ENCODE measurements at places on chromosomes 12 and 14.

- DNase-seq: no peak
Measured at GRCh38 chr14:97490521-97491070, 693.4 kb downstream of the VRK1 start.

- no peak for DNase-seq
Measured at GRCh38 chr14:94925416-94926173, 155.7 kb upstream of the GSC start.

GRCh38 chr14:23916446-23916845 lies 37.1 kb upstream of the DHRS4 start:
- DNase-seq: no peak

GRCh38 chr12:103897316-103897715 lies 32.9 kb upstream of the HSP90B1 start:
- DNase-seq: no peak

DNA sequence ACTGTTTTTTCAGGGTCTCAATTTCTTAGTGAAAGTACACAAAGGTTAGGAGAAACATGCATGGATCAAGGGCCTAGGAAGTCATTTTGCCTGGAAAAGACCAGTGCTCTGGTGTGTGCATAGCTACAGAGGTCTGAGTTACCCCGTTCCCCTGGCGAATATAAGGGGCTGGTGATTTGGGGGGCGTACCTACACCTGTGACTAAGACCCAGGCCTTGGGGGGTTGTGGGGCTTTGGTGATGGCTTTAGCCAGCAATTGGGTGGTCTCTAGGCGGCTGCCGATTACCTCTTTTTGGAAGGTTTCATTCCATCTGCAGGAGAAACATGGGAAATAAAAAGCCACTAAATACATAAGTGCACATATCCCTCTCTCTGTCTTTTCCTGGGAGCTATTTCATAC lies 1.1 kb downstream of the SDR39U1 start:
- no peak for DNase-seq

GRCh38 chr12:52644078-52644415 lies 8.0 kb downstream of the KRT2 start:
- no peak for DNase-seq

- DNase-seq: no peak
Measured at GRCh38 chr14:64061706-64062105, 208.9 kb downstream of the SYNE2 start.

DNA sequence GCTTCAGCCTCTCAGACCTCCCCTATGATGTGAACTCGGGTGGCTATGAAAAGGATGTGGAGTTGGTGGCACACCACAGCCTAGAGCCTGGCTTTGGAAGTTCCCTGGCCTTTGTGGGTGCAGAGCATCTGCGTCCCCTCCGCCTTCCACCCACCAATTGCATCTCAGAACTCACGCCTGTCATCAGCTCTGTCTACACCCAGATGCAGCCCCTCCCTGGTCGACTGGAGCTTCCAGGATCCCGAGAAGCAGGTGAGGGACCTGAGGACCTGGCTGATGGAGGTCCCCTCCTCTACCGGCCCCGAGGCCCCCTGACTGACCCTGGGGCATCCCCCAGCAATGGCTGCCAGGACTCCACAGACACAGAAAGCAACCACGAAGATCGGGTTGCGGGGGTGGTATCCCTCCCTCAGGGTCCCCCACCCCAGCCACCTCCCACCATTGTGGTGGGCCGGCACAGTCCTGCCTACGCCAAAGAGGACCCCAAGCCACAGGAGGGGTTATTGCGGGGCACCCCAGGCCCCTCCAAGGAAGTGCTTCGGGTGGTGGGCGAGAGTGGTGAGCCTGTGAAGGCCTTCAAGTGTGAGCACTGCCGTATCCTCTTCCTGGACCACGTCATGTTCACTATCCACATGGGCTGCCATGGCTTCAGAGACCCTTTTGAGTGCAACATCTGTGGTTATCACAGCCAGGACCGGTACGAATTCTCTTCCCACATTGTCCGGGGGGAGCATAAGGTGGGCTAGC lies 7.0 kb upstream of the RPS26 start:
- no peak for DNase-seq

DNA sequence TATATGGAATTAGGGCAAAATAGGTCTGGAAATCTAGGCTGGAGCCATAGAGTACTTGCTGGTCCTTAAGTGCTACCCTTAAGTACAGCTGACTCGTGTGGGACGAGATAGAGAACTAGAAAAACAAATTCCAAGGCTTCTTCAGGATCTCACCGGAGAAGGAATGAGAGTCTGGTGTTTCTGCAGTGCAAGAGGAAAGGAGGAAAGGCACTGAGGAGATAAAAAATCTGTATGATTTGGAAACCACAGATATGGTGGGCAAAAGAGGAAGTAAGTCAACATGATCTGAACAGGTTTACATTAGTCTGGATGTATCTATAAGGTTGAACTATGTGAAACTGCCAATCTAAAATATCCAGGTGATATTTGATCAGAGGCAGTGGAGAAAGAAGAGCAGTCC lies 134.4 kb upstream of the SOX5 start:
- DNase-seq: no peak

DNA sequence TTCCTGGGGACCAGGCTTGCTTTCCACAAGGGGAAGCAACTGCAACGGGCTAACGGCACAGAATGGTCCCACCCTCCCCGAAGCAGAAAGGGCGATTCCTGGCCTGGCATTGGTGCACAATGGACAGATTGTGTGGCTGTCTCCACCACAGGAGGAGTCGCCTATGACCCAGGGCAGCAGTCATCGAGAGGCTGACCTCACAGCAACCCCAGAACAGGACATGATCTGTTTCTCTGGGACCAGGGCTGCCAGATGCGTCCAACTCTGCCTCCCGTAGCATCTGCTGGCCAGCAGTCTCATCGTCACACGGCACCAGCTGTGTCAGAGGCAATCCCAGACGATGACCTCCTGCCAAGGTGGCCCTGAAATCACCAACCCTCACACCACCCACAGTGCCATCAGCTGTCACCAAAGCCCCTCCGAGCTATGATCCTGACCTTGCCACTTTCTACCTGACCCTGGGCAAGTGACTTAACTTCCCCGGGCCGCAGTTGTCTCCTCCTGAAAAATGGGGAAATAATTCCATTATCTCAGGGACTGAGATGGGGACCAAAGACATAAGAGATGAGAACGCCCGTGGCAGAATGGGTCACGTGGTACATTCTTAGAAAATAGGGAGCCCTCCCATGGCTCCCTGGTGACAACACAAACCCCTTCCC lies 86.7 kb downstream of the CHGA start:
- DNase-seq: no peak

DNA sequence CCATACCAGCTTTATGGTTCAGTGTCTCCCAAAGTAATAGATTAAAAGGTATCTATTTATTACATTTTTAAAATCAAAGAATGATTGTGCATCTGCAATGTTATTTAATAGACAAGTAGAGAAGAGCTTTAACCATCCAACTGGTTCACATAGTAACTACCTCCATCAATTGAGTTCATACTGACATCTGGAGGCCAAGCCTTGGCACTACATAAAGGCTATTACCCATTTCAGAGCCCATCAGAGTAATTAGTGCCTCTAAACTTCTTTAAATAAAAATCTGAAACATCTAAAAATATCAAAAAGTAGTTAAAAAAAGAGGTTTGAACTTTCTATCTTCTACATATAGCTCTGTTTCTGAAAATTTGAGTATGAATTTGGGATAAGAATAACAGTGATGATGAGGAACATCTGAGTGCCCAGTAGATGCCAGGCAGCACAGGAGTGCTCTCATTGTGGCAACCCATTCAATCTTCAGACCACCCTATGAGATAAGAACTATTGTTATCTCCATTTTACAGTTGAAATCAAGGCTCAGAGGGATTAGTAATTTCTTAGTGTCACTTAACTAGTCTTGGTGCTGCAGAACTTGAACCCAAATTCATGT lies 132.9 kb upstream of the DAAM1 start:
- peak; percentile 12 for DNase-seq

DNA sequence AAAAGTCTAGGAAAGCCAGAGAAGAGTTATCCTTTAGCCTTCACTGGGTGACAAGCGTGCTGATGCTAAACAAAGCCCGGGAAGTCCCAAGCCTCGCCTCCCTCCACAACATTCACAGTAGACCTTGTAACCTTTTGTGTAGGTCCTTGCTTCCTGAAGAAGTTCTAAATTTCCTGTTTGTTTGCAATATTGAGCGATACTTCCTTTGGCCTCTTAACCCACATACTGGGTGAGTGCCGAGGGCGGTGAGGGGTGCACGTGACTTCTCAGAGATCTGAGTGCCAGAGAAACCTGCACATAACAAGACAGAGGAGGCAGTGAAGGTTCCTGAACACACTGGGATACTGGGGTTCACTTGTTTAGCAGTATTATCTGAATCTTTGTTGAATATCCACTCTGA lies 134.3 kb downstream of the PLXNC1 start:
- DNase-seq: no peak

- no peak for DNase-seq
Measured at GRCh38 chr12:10802587-10802986, at the start of gene TAS2R7. Gene TAS2R7, minus strand, starts transcription at chr12:10802627. Its CDS starts 57 bp downstream, at chr12:10802570.

GRCh38 chr14:103301512-103302354 lies 32.3 kb upstream of the EIF5 start:
- no peak for DNase-seq

DNA sequence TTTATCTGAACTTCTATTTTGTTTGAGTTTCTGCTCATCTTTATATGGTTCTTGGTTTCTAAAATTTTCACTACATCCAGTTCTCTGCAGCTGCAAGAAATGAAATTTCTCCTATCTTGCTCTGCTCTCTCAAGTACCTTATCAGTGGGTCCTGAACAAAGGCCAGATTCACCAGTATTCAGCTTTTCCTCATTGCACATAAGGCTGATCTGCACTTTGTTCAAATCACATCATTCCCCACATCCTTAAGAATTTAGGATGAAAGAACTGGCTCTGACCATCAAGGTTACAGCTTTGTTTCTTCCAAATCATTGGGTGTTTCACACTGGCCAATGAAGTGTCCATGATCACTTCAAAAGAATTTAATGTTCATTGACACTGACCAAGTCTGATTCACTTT lies 211.4 kb downstream of the GRIN2B start:
- no peak for DNase-seq

GRCh38 chr14:29301571-29301970 lies 535.0 kb downstream of the FOXG1 start:
- no peak for DNase-seq

- no peak for DNase-seq
Measured at GRCh38 chr14:27410981-27411380, 813.1 kb upstream of the NOVA1 start.

GRCh38 chr12:25189656-25190055 lies 5.3 kb downstream of the DNAI7 start:
- DNase-seq: no peak

DNA sequence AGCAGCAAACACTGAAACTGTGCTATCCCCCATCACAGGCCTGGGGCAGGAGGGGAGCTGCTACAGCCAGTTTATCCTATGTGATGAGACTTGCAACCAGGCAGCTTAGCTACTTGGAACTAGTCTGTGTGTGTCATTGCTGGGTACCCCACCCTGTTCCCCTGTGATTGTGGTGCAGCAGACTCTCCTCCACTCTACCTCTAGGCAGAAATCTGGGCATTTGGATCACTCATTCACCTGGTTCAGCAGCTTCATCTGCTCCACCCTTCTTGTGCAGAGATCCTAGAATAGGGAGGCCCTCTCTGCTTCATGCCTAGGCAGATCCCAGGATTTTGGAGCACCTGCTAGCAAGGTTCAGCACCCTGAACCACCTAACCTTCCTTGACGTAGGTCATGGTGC lies 8.8 kb downstream of the TAS2R13 start:
- DNase-seq: no peak

DNA sequence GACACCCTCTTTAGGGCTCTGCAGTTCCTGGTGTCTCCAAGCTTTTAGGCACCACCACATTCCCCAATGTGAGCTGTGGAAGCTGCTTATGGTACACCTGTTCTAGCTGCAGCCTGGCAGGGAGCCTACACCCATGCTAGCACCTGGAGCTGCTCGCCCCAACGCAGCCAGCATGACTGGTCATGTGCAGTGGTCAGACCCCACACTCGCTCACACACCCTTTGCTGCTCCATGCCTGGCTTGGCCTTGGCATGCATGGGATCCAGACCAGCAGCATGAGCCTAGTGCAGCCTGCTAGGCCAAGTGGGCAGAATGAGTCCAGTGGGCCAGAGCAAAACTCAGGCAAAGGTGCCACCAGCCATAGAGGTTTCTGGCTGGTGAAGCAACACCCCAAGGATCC lies 86.4 kb upstream of the OSBPL8 start:
- no peak for DNase-seq

GRCh38 chr14:99885649-99885958 lies 92.4 kb downstream of the EML1 start:
- DNase-seq: no peak

DNA sequence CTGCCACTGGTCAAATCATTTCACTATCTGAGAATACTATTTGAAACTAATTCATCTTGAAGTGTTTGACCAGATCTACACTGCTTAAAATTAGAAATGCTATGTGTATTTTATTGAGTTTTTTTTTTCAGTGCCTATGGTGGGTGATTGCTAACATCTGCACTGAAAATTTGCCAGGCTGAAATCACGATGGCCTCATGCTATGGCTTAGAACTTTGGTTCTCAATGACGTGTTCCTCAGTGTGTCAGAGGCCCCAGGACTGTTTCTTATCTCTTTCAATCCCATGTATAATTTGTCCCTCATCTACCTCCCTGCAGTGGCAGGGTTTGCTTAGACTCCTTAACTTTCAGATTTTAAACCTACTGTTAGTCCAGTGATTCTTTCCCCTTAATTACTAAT lies 36.2 kb upstream of the NKX2-8 start:
- no peak for DNase-seq

- no peak for DNase-seq
Measured at GRCh38 chr14:60014402-60014801, 77.3 kb upstream of the PCNX4 start.

DNA sequence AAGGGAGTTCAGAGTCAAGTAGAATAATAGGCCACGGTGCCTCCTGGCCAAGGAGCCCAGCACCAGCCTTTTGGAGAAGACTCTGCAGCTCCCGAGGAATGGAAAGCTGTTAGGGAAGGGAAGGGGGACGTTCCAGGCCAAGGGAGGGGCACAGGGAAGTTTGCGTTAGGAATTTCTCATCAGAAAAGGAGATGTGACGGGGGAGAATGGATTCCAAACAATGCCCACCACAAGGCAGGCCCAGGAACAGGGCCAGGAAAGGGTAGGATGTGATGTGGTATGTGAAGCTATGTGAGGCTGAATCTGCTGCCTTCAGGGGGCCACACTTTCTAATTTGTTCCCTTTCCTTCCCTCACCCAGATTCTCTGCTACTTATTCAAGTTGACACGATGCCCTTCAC lies 46.0 kb downstream of the DGLUCY start:
- DNase-seq: no peak

- DNase-seq: no peak
Measured at GRCh38 chr14:91998667-91999570, 40.9 kb downstream of the TRIP11 start.

DNA sequence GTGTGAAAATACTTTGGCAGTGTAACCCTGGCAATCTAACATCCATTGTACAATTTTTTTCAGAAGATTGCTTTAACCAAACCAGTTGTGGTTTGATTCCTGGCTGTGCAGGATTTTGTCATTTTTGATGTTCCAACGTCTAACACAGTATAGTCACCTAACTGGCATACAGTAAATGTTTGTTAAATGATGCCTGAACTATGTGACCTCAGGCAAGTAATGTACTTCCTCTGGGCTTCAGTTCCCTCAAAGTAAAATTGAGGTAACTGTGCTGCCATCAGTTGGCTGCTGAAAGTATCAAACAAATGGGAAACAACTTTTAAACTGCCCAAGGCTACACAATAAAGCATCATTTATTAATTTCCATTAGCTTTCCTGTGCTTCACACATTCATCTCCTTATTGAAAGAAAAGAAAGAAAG lies 4.3 kb downstream of the TM7SF3 start:
- no peak for DNase-seq

All from activated T-cell treated with anti-CD3 and anti-CD28 coated beads for 4 hours (primary cell).